ENCODE measurements at places on chromosomes 2 and 18. TPM values are rescaled to one million over a fixed set of nuclear protein-coding genes. Genes with fewer than 3 reads are reported as not detected.

Gene ACVR1C
- under 0.01 TPM for total RNA-seq

Gene SLC23A3
- total RNA-seq, result 1.8 TPM

Gene IRS1
- under 0.01 TPM for total RNA-seq

Gene NAT8
- total RNA-seq, result not detected

Gene RTP5
- total RNA-seq, result not detected

Gene OSBPL1A
- total RNA-seq, result 21.5 TPM

Gene IL36RN
- total RNA-seq, result not detected
